ENCODE measurements at places on chromosomes 12 and 14. TPM values are rescaled to one million over a fixed set of nuclear protein-coding genes. Genes with fewer than 3 reads are reported as not detected.

Gene EPYC
- not detected for total RNA-seq

Gene LHX5
- not detected for total RNA-seq

Gene P2RX2
- total RNA-seq = not detected

Gene MGST1
- total RNA-seq = 32.8 TPM

Gene FGF6
- total RNA-seq = not detected

Gene JDP2
- 10.1 TPM for total RNA-seq

Gene KRT83
- not detected for total RNA-seq

Gene RHOJ
- 65.8 TPM for total RNA-seq

Gene TRHDE
- not detected for total RNA-seq

Measured in pulmonary artery endothelial cell (primary cell).